SIG-M5 (cell line): ENCODE measurements at places on chromosomes 3 and 15.
A peak's percentile ranks its signal among the peaks of the same experiment; 100 is the strongest.

DNA sequence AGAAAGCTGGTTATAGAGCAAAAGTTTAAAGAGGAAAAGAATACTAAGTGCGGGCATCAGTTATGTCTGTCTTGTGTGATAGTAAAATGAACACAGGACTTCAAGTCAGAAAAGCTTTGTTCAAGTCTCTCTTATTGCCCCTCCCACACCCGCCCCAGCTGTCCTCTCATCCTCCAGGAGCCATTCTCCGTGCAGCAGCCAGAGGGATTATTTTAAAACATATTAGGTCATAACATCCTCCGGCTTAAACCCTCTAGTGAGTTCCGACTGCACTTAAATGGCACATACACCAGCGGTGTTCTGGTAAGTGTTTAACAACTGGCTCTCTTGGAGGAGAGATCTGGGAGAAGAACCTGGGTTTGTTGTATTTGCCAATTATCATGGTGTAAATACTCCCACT is 104.8 kb upstream of the TNFAIP8L3 start:
- no peak for DNase-seq

GRCh38 chr15:63968700-63969099 is 77.6 kb downstream of the DAPK2 start:
- no peak for DNase-seq

DNA sequence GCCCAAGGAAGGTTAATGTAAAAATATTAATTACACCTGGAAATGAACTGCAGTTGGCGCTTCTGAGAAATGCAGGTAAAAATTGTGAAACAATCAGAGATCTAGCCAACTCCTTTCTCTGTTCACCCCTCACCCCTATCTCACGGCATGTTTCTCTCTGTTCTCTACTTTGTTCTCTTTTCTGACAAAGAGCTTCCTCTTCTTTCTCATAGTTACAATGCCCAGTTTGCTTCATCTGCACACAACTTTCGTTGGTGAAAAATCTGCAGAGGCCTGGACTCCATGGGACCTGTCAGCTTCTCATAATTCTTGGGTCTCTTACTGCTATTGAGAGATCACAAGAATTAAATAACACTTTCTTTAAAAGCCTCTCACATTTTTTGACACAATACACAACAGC is 212.9 kb upstream of the LRRN1 start:
- no peak for DNase-seq

DNA sequence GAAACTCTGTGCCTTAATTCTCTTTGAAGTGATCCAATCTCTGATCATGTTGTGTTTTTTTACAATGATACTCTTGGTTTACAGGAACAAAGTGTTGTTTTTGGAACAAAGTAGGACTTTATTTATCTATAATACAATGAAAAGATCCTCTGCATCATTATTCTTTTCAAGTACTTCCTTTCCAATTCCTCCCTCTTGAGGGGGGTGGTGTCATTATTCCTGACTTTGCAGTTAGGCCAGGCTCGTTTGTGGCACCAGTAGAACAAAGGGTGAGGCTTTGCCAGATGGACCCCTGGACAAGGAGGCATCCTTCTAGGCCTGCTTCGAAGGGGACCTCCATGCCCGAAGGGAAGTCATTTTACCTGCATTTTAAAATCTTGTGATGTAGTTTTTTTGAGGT is 41.7 kb upstream of the ZBTB38 start:
- DNase-seq, result no peak

- no peak for DNase-seq
Measured at GRCh38 chr15:43225201-43225949, 4.6 kb upstream of the EPB42 start.

DNA sequence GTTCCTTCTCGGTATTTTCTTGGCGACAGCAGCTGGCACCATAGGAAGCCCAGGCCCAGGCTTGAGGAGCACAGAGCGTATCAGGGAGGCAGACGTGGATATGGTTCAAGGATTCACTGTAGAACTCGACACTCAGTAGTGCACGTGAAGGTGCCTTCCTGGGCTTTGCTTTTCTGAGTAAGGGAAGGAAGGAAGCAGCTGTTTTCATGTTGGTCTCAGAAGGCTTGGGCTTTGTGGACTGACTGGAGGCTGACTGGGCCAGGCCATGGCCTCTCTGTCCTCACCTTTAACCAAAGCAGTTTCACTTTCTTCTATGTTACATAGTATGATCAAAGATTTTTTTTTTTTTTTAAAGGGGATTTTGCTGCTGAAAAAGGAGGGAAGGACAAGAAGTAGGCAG is 6.9 kb upstream of the GHRL start:
- no peak for DNase-seq

DNA sequence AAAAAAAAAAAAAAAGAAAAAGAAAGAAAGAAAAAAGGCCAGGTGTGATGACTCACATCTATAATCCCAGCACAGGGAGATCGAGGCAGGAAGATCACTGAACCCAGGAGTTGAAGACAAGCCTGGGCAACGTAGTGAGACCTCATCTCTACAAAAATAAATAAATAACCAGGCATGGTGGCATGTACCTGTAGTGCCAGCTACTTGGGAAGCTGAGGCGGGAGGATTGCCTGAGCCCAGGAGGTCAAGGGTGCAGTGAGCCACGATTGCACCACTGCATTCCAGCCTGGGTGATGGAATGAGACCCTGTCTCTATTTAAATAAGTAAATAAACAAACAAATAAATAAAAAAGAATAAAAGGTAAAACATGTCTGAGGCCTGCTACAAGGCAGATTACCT is 39.3 kb upstream of the LACTB start:
- no peak for DNase-seq

GRCh38 chr3:193637831-193638230 is 44.8 kb downstream of the OPA1 start:
- no peak for DNase-seq

DNA sequence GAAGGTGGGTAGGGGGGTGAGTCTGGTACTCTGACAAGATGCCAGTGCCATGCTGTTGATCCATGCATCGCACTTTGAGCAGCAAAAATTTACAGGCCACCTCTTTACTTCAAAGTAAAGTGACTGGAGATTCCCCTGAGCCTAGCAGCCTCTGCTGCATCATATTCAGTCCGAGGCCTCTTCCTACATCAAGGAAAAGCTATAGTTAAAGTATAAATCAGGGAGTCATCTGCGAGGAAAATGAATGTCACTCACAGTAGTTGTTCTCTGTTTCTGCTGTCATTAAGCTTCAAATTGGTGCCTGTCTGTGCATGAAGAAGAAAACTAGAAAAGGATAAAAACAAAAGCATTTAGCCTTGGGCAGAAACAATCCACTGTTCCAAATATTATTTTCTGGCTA is 706.2 kb downstream of the TBL1XR1 start:
- no peak for DNase-seq

GRCh38 chr3:39284457-39284881 is 4.6 kb upstream of the CX3CR1 start:
- no peak for DNase-seq

- DNase-seq, result no peak
Measured at GRCh38 chr3:53478166-53478830, 16.1 kb upstream of the CACNA1D start.

DNA sequence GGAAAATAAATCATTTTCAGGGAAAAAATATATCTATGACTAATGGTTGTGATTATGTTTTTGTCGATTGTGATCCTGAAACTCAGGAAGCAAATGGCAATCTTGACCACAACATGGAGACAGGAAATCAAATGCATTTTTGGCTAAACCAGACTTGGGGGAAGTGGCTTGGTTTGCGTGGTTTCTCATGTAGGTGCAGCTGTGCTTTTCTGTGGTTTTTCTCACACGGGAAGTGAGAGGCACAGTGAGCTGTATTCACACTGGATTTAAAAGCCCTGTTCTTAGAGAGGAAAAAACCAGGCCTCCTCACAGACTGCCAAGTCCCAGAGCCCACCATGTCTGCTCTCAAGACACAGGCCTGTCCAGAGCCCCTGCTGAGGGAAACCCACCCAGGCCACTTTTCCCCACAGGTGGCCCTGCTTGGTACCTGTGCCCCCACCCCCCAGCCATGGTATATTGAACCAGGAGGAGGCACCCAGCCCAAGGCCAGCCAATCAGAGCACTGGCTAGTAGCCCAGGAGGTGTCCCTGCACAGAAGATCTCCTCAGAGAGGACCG is 46.1 kb downstream of the BTD start:
- DNase-seq, result peak; percentile 61

- no peak for DNase-seq
Measured at GRCh38 chr3:124999897-125000435, 55.8 kb downstream of the HEG1 start.

DNA sequence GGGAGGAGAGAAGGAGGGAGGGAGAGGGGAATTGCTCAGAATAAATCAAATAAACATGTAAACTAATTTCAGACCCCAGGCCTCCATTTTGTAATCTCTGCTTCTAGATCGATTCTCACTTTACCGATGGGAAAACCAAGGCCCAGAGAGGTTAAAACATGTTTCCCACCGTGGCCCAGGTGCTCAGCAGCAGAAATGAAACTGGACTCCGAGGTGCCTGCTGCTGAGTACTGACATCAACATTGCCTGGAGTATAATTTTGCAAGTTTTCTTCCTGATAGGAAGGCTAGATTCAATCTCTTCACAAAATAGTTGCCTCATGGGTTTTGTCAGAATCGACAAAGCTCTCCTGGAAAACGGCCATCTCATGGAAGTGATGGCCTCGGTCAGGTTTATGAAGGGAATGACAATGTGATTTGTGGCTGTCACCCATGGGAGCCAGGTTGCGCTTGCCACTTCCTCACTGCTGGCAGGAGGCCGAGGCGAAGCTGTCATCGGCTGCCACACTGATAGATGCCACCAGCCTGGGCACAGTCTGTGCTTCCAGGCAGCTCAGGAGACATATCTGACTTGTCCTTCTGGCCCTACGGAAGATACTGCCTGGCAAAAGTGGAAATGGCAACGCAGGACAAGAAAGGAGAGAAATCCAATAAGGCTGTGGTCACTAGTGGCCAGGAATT is 133.1 kb upstream of the LRRN1 start:
- no peak for DNase-seq

- no peak for DNase-seq
Measured at GRCh38 chr3:37635251-37635650, 226.4 kb upstream of the CTDSPL start.

- DNase-seq, result no peak
Measured at GRCh38 chr15:42427429-42428223, 63.3 kb downstream of the ZNF106 start.

DNA sequence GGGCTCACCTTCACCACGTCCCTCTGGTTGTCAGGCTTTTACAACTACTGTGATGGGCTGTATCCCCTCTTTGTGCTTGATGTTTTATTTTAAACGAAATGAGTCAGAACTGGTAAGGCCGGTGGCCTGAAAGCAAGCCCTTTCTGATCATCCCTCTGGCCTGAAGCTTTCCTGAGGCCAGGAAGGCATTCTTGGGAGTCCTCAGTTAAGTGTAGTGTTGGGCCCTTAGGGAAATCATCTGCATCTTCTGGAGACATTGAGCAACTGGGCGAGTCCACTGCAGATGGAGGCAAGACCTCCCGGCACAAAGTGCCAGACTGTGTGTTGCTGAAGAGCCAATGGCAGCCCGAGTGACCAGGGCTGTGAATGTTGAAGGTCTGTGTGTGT is 33.0 kb upstream of the AMOTL2 start:
- DNase-seq, result no peak

DNA sequence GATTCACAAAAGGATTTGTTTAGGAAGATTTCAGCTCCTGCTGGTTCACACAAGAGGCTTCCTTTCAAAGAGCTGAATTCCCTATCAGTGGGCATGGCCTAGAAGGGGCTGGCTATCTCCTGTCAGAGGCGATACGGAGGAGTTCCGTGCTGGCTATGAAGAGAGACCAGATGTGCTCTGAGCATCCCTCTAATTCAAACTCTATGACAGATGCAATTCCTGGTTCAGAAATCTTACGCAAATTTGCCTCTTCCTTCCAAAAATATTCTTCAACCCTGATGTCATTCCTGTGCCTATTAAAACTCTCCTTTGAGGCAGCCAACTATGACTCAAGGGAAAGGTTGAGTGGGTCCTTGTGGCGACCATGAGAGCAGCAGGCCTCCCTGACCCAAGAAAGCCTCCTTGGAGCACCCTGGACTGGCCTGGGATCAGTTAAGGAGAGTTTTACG is 139.3 kb upstream of the HES1 start:
- DNase-seq, result no peak

GRCh38 chr3:103894162-103894822 is 1459.5 kb downstream of the ZPLD1 start:
- DNase-seq, result no peak

DNA sequence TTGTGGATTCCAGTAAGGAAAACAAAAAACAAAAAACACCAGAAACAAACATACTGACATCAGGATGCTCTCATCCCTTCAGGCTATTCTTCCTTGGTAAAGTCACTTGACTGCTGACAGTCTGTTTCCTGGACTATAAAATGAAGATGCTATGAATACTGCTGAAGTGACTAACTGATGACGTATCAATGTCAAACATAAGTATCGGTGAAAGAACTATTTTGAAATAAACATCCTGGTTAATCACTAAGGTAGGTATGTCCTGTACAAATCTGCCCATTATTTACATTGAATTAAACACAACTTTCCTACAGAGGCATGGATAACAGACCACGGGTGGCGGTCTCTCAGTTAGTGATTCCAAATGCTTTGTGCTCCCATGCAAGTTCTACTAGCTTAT is 45.9 kb downstream of the CHAC1 start:
- no peak for DNase-seq

- DNase-seq, result no peak
Measured at GRCh38 chr3:184592371-184593219, 31.0 kb downstream of the EPHB3 start.

DNA sequence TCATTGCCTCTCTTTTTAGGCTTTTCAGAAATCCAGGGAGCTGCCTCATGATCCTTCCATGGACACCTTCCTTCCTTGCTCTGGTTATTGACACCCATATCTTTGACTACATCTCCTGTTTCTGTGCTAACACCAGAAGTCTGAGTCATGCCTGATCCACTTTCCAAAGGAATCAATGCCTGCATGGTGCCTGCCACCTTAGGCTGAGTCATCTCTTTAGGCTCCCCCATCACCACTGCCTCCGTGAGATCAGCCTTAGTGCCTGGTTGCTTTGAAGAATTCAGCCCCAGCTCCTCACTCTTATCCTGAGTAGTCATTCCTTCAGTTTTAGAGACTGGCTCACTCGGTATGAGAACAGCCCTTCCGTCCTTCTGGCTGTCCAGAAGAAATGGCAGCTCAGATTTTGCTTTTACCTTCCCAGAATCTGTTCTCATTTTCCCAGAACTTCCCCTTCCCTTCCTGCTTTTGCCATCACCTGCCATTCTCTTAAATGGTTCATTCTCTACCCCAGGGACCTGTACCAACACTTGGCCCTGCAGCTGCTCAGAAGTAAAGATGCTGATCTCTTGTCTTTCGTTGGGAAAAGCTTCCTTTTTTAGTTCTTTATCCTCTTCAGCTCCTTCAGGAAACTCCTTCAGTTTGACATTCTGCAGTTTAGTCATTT is 105.3 kb downstream of the MAP4 start:
- DNase-seq, result no peak

- DNase-seq, result no peak
Measured at GRCh38 chr3:123790254-123791072, 93.7 kb downstream of the MYLK start.

DNA sequence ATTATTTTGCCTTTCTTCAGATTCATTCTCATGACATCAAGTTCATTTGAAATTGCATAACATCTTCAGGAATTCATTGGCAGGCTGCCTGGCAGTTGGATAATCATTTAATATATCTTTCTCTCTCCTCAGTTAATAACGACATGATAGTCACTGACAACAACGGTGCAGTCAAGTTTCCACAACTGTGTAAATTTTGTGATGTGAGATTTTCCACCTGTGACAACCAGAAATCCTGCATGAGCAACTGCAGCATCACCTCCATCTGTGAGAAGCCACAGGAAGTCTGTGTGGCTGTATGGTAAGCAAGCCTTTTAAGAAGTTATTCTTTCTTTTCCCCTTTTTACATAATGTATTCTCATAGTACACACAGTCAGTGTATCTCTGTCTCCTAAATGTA is 38.2 kb downstream of the TGFBR2 start:
- no peak for DNase-seq

- DNase-seq, result no peak
Measured at GRCh38 chr3:61793056-61793455, 231.7 kb downstream of the PTPRG start.
